SHP77 (cell line): ENCODE measurements at places on chromosomes 4 and X.
A peak's percentile ranks its signal among the peaks of the same experiment; 100 is the strongest.

DNA sequence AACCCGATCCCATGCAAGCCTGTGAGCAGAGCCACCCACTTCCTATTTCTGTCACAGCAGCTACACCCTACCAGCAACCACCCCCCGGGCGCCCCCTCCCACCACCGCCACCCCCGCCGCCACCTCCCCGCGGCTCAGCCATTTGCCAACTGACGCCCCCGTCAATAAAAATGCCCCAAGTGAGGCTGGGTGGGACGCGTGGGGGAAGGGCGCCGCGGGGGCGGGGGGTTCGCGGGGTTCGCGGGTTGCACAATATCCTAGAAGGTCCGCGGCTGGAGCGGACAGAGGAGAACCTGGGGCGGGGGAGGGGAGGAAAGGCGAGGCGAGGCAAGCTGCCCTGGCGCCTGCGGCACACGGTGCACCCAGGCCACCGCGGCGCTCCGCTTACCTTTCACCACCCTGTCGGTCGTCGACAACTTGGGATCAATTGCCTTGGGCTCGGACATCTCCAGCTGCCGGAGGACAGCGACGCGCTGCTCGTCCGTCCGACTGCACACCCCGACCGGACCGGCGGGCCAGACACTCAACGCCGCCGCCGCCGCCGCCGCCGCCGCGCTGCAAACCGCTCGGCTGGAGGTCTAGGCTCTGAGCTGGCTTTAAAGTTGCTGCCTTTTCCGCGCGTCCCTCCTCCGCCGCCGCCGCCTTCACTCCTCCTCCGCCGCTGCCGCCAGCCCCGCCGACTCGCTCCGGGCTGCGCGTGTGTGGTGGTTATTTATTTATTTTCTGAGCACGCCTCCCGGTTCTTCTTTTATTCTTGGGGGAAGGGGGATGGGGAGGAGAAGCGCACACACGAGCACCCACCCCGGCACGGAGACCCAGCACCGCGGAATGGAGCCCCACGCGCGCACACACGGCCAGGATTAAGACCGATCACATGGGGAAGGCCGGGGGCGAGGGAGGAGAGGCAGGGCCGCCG, 717 bp downstream of the PPP3CA start:
- peak; percentile 3 for DNase-seq

GRCh38 chrX:68179355-68179754, 253.9 kb downstream of the OPHN1 start:
- no peak for DNase-seq

DNA sequence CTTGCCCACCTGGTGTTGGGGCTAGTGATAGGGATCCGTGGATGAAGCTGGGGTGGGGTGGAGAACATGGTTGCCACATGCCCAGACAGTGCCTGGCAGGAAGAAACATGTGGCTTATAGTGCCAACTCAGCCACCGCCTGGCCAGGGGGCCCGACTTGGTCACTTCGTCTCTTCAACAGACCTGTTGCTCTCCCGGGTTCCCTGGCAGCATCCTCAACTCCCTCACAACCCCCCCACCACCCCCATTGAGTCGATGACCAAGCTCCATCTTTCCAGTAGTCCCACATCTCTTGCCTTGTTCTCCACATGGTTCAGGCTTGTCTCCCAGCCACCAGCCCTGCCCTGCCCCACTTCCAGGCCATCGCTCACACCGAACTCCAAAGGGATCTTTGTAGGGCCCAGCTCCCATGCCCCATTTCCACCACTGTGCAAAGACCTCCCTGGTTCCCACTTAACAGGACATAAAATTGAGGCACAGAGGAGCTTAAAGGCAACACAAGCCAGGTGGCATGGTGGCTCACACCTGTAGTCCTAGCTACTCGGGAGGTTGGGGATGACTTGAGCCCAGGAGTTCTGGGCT, 7.8 kb downstream of the PNCK start:
- no peak for DNase-seq

DNA sequence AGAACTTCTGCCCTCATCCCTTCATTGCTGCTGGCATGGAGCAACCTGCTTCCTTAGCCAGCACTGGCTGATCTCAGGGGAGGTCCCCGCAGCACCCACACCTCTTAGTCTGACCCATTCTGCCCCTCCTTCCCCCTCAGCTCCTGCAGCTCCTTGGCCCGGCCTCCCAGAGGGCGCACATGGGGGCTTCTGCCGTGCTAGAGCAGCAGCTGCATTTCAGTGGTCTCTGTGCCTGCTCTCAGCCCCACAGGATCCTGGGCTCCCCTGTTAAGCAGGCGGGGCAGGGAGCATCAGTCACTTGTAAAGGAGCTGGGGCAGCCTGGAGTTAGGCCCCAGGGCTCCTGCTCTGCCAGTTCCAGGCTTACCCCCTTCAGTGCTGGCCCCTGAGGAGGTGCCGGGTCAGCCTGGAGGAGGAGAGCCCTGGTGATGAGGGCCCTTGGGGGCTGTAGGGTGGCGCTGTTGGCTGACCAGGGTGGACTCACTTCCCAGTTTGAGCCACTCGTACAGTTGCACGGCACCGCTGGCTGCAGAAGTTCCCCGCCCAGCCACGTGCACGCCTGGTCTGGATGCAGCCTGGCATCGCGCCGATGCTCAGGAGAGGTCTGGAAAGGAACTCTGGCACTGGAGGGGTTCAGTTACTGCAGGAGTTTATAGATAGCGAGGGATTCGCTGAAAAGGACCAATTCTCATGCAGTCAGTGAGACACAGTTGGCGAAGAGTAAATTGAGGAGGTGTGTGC, 85.1 kb upstream of the PSAPL1 start:
- DNase-seq = no peak

GRCh38 chr4:73589261-73589847, 30.9 kb downstream of the RASSF6 start:
- DNase-seq = no peak

GRCh38 chr4:170088716-170089115, 1.0 kb downstream of the AADAT start:
- peak; percentile 11 for DNase-seq

- DNase-seq = no peak
Observed at GRCh38 chr4:162841753-162842152, 324.9 kb downstream of the NAF1 start.

- no peak for DNase-seq
Observed at GRCh38 chr4:87035881-87036509, 101.2 kb downstream of the AFF1 start.

DNA sequence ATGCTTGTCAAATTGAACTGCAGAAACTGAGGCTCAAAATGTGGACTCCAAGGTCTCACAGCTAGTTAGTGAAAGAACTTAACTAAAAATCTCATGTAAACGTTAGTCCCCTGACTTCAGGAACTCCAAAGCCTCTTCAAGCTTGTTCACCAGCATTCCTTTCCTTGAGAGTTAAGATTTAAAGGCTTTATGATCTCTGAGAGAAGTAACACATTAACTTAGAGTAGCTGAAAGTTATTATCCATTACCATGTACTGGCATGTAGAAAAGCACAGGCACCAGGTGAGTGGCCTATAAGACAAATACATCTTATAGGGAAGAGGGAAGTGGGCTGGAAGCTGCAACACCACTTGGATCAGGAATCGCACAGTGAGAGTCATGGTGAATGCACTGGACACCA, 15.3 kb downstream of the PARM1 start:
- DNase-seq = no peak

- no peak for DNase-seq
Observed at GRCh38 chr4:2886622-2887021, 43.0 kb downstream of the ADD1 start.

GRCh38 chr4:10856271-10856782, 171.8 kb upstream of the CLNK start:
- DNase-seq = no peak
